ENCODE measurements at places on chromosomes 12 and 14.

- no peak for DNase-seq
Measured at GRCh38 chr12:52248541-52249461, 15.8 kb downstream of the KRT7 start.

DNA sequence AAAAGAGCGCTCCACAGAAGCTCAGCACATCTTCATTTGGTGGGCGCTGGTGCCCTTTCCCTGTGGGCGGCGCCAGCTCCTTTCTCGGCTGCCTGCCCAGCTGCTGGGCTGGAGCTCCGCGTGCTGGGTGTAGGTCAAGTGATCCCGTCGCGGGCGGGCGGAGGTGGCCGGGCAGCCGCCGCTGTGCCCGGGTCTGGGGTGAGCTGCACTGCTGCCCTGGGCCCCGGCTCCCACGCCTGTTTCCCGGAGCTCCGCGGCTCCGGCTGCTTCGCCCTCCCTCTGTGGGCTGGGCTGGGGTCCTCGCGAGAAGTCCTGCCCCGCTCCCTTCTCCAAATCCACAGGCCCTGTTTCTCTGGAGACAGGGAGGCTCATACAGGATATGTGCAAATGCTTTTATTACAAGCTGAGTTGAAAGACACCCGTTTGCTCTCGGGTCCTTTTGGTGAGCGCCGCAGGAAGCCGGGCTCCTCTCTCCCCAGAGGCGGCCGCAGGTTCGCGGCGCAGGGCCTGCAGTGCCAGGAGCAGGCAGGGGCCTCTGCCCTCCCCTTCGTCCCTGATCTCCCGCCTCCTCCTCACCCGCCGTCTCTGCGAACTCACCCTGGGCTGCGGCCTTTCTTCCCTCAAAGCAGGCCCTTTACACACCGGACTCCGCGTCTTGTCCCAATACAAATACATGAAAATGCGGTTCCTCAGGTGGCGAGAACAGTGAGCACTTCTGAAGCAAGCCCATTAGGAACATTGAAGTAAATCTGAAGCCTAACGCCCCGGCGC is 67.8 kb upstream of the CAPRIN2 start:
- DNase-seq: peak; percentile 72

DNA sequence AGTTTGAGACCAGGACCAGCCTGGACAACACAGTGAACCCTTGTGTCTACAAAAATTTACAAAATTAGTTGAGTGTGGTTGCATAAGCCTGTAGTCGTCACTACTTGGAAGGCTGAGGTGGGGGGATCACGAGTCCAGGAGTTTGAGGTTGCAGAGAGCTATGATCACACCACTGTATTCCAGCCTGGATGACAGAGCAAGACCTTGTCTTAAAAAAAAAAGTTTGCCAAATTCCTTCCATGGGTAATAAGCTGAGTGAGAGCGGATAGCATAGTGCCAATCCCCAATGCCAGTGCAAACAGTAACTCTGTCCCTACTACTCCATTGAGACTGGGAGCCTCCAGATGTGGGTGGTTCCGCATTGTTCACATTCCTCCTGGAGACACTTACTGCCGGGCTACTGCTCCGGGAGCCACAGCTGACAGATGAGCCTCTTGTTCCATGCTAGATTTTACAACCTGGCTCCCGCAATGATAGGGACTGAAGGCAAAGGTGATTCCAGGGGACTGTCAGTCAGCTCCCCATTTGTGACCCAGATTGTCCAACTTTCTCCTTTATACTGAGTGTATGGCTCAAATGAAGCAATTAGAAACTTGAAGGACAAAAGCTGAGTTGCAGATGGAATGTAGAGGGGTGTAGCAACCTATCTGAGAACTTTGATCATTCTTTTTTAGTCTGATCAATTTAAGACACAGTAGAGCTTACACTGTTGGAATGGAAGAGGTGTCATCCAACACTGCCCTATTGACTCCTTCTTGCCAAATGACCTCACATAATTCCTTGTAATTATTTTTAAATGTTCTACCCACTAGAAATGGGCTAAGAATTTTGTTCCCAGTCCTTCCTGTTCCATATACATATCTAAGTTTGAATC is 13.4 kb upstream of the FRMD6 start:
- DNase-seq: no peak

DNA sequence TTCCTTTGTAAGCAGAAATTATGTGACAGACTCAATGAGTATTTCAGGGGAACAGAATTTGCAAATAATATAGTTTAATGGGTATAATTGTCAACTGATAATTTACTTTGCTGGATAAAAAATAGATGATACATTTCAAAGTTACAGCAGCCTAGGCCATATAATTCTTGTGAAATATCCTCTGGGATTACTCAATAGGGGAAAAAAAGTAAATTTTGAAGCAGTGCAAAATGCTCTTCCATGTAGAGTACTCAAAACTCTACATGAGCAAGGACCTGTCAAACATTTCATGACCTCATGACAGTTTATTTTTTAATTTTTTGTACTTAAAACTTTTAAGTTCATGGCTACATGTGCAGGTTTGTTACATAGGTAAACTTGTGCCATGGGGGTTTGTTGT is 163.3 kb downstream of the DACT1 start:
- no peak for DNase-seq

DNA sequence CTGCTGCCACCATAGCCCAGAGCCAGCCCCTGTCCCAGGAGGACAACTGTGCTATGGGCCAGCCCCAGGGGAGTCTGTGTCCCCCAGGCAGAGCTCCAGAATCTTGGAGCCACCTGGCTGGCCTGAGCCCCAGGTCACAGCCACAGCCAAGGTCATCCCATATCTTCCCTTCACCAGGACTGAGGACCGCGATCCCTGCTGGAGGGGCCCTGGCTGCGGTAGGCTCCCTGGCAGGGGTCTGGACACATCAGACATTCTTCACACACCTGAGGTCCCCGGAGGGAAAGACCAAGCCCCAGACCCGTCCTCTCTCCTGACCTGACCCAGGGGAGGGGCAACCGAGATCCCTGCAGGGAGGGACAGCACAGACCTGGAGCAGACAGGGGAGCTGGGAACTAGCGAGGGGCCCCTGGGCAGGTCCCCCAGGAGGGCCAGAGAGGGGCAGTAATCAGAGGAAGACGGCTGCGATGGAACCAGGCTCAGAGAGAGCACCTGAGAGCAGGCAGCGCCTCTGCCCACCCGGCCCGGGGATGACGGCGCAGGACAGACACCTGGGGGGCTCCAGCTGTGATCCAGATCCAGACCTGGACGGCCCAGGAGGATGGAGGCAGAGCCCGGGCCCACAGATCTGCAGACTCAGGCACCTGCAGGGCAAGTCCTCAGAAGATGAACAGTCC is 103.2 kb upstream of the EIF5 start:
- no peak for DNase-seq

DNA sequence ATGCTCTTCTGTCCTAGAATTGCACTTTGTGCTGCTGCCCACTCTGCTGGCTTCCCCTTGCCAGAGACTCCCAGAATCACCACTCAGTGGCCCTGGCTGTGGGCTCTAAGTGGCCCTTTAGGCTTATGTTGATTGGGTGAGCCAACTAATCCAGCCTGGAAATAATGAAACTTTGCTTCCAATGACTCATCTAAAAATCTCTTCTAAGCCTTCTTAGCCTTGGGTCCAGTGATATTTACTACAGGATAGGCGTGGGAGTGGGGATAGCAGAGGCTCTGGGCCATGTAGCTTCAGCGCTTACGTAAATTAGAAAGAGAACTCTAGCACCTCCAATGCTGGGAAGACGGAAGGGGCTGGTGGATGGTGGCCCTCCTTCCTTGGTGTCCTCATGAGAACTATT is 137.9 kb downstream of the TTC8 start:
- DNase-seq: no peak

- peak; percentile 60 for DNase-seq
Measured at GRCh38 chr14:72904840-72905561, 11.1 kb upstream of the DPF3 start.

DNA sequence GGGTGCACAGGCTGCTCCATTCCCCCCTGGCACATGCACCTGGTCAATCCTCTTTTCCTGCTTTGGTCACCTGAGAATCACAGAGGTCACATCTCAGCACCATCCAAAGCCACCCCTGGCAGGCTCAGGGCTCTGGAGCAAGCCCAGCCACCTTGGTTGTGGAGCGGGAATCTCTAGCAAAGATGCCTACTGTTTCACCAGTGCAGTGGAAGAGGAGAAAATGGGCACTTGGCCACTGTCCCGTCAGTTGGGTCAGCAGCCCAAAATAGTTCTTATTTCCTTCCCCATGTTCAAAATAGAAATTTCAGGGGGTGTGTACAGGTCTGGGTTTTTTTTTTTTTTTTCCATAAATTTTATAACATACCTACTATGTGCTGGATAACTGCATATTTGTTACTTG is 18.3 kb downstream of the RTL1 start:
- DNase-seq: no peak

DNA sequence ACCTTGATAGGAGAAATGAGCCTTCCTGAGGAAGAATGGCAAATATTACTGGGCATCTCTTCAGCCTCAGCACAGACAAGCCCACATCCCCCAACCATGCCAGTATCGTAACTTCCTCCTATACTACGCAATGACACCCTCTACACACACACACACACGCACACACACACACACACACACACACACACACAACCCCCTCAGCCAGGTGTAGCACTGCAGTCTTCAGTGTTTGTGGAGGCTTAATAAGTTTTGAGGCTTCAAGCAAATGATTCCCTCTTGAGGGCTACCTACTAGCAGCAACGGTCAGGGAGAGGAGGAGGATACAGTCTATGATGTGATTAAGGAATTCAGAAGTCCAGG is 1.6 kb downstream of the DGKA start:
- no peak for DNase-seq

DNA sequence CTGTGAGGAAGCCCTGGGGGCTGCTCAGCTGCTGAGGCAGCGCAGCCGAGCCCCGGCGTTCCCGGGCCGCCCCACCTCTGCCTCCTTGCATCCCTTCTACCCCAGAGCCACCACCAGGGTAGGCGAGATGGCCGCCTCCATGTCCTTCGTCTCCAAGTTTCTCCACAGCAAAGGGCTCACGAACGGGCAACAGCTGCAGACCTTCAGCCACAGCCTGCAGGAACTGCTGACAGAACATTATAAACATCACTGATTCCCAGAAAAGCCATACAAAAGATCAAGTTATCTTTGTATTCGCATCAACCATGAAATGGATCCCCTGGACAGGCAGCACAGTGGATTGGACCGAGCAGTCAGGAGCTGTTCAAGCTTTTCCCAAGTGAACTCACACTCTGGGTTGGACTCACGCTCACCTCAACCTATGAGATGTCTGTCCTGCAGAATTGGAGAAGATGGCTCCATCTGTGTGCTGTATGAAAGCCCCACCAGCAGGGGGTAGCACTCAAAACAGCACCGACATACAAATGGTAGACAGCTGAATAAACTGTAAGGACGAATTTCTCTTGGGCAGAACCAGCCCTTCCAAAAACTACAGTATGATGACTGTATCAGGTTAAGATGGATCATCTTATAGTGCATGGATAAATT is 19.4 kb upstream of the A2M start:
- no peak for DNase-seq

GRCh38 chr14:75443203-75443969 is 15.6 kb downstream of the JDP2 start:
- no peak for DNase-seq

GRCh38 chr12:14256555-14257169 is 108.8 kb upstream of the ATF7IP start:
- DNase-seq: peak; percentile 65

- peak; percentile 11 for DNase-seq
Measured at GRCh38 chr14:64879635-64880220, at the start of gene SPTB. TSS of gene SPTB (minus strand) at chr14:64879907. CDS start at chr14:64823094, 56,813 bp downstream.

- no peak for DNase-seq
Measured at GRCh38 chr12:106711316-106711715, 63.2 kb upstream of the RIC8B start.

DNA sequence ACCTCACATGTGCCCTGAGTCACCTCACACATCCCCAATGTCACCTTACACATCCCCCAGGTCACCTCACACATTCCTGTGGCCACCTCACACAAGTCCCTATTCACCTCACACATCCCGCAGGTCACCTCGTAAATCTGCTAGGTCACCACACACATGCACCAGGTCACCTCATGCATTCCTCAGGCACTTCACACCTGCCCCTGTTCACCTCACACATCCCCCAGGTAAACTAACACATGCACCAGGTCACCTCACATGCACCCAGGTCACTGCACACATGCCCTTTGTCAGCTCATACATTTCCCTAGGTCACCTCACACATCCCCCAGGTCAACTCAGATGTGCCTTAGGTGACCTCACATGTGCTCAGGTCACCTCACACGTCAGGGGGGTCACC is 639.8 kb downstream of the TMEM121 start:
- no peak for DNase-seq

GRCh38 chr12:1201886-1202285 is 210.9 kb downstream of the ERC1 start:
- no peak for DNase-seq

DNA sequence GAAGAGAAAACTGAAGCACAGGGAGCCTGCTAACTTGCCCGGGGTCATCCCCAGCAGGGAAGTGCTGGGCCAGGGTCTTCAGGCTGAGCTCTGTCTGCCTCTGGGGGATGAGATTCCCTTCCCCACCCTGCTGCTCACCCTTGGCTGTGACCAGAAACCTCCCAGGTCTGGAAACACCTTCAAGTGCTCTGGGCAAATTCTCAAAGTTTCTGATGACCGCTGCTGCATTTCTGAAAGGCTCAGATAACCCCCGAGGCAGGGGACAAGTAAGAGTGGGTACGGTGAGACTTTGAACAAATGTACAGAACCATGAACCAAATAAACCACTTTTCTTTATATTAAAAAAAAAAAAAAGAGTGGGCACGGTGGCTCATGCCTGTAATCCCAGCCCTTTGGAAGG is 41.3 kb downstream of the LTBP2 start:
- DNase-seq: no peak

GRCh38 chr12:80580254-80580653 is 127.2 kb upstream of the MYF6 start:
- no peak for DNase-seq

DNA sequence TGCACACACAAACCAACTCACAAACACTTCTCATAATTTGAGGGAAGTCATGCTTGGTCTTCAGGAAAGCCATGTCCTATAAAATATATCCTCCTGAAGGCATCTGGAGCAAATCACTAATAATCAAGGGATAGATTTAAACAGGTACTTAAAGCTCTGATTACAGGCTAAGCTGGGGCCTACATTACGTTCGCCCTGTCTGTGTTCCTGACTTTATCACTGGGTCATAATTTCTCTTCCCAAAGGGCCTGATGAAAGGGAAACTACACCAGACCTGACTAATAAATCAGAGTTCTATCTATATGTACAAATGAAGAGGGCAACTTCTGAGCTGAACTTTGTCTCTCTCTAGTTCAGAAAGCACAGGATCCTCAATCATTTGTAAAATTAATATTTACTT is 43.9 kb upstream of the RASSF8 start:
- no peak for DNase-seq

DNA sequence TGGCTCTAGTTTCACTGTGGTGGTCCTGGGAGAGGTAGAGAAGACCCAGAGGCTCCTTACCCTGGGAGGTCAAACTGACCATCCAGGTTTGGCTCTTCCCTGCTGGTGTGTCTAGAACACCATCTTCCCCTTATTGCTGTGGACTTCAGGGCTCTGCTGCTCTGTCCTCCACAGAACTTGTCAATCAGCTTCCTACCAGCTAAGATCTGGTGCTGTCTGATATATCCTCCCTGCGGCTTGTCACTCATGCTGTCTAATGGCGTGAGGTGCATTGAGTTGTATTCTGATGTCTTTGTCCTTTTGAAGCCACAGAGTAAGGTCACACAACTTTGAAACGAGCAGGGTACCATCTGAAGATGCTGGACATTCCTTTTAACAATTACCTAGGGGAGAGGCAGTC is 7.2 kb upstream of the C1RL start:
- no peak for DNase-seq

Measured in endothelial cell (in vitro differentiated cells).